ENCODE measurements at places on chromosomes 7 and 10.

DNA sequence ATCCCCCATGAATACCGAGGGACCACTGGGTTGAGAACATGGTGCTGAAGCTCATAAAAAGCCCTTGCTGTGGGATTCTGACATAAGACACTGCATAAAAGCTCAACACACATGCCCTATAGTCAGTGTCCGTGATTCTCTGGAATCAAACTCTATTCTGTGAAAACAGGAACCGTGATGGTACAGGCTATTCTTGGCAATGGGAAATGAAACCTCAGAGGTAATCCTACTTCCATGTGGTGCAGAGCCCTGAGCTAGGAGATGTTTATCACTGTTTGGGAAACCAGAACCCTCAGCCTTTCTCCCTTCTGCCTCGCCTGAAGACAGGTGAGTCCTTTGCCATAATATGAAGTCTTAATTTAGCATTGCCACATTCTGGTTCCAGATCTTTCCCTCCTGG lies 80.8 kb upstream of the PRSS1 start:
- DNase-seq: no peak

- no peak for DNase-seq
Measured at GRCh38 chr7:16883918-16884317, 2.1 kb upstream of the AGR3 start.

GRCh38 chr7:148905093-148905666 lies 21.1 kb upstream of the EZH2 start:
- no peak for DNase-seq

DNA sequence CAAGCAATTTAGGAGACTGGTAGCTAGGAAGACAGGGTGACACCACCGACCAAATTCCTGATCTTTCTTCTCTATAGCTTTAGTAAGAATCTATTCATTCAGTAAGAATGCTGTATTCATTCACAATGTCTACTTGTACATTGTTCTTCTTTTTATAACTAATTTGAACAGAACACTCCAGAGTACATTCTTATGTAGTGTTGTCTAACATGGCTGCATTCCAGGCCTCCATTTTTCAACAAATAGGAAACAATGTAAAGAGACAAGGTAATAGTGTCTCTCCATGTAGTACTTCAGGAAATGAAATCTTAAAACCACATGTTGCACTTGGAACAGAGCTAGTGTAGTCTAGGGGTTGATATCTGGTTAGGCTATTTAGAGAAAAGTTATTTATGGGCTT lies 1.8 kb downstream of the VCL start:
- DNase-seq: no peak

DNA sequence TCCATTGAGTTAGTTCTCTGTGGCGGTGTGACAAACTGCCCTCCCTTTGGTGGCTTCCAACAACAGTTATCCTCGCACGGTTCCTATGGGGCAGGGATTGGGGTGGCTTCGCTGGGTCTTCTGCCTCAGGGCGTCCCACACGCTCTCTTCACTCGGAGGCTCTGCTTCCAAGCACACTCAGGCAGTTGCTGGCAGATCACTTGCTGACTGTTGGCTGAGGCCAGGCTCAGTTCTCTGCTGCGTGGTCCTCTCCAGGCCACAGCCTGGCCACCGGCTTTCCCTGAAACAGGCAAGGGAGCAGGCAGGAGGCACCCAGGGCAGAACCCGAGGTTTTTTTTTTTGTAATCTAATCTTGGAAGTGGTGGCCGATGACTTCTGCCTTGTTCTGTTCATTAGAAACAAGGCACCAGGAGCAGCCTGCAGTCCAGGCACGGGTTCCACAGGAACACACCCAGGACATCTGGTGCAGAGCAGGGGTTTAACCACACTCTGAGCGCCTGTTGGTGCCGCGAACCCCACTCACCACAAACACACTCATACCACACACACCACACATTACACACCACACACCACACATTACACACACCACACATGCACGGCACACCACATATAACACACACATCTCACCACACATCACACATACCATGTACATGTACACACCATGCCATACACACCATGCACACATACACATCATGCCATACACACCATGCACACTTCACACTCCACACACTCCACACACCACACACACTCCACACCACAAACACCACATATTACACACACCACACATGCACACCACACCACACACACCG lies 112.2 kb downstream of the PTPN20 start:
- DNase-seq: no peak

- no peak for DNase-seq
Measured at GRCh38 chr7:95398155-95398940, 2.2 kb upstream of the PON3 start.

DNA sequence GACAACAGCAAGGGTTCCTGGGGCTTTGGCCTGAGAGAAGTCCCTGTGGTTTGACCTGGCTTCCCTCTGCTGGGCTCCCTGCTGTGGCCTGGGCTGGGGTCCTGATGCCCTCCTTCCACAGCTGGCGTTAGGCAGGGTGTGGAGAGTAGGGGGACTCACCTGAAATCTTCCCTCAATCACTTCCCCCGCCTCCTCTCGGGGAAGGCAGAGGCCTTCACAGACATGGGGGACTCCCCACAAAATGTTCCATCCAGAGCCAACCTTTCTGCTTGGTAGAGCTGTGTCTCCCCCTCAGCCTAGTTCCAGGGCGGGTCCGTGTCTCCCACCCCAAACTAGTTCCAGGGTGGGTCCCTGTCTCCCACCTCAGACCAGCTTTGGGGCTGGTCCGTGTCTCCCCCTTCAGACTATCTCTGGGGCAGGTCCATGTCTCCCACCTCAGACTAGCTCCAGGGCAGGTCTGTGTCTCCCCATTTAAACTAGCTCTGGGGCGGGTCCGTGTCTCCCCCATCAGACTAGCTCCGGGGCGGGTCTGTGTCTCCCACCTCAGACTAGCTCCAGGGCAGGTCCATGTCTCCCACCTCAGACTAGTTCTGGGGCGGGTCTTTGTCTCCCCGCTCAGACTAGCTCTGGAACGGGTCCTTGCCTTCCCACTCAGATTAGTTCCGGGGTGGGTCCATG lies 2.2 kb downstream of the PVRIG start:
- DNase-seq: no peak

DNA sequence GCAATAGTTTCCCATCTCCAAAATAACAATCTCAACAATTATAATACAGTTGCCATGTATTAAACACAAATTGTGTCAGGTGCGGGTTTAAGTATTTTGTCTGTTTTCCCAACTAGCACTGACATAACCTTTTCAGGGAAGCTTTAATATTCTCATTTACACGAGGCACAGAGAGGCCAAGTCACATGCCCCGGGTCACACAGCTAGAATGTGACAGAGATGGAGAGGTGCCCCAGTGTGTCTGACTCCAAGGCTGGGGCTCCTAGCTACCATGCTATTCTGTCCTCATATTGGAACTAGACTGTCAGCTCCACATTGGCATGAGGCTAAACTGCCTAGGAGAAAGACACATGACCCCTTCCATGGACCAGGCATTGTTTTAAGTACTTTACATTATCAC lies 77.2 kb downstream of the COL13A1 start:
- no peak for DNase-seq

GRCh38 chr7:85415743-85416142 lies 228.9 kb upstream of the SEMA3D start:
- DNase-seq: no peak

DNA sequence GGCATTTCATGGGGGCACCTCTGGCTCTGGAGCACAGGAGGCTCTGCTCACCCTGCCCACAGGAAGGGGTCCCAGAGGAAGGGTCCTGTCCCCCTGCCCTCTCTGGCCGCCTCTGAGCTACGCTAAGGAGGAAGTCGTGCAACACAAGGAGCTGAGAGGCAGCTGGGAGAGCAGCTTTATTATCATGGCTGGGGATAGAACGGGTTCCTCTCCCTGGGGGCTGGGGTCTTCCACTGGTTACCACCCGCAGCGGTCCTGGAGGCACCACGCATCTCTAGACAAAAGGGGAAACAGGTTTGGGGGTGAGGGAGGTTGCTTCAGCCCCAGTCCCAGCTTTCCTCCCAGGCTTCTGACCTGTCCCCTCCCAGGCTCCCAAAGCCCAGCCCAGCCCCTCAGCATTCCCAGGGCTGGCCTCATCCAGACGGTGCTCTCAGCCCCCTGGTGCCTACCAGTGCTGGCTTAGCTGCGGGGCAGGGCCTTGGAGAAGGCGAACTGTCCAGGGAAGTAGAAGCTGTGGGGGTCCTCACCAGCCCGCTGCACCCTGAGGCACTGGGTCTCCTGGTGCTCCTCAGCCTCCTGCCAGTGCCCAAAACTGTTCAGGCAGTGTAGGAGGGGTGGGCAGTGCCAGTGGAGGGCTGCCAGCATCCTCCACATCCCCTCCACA lies 3.1 kb downstream of the RARRES2 start:
- DNase-seq: no peak

GRCh38 chr10:127679642-127680255 lies 57.2 kb upstream of the FOXI2 start:
- no peak for DNase-seq

DNA sequence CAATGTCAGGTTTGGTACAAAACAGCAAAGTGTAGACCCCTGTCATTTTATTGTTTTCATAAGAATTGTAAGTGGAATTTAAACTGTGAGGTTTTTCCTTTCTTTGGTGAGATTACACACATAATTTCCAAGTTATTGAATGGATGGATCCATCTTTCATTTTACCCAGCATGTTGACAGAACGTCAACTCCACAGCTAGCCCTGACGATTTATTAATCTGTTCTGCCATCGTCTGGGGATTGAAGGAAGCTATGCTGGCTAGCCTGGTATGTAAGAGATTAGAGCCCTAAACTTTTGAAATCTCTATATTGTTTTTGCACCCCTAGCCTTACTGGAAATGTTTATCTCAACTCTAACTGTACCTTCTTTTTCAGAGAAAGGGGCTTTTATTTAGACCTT lies 8.6 kb downstream of the WNT16 start:
- DNase-seq: no peak

- DNase-seq: no peak
Measured at GRCh38 chr10:60348982-60349381, 40.7 kb downstream of the ANK3 start.

GRCh38 chr7:132656846-132657776 lies 80.8 kb upstream of the PLXNA4 start:
- no peak for DNase-seq

DNA sequence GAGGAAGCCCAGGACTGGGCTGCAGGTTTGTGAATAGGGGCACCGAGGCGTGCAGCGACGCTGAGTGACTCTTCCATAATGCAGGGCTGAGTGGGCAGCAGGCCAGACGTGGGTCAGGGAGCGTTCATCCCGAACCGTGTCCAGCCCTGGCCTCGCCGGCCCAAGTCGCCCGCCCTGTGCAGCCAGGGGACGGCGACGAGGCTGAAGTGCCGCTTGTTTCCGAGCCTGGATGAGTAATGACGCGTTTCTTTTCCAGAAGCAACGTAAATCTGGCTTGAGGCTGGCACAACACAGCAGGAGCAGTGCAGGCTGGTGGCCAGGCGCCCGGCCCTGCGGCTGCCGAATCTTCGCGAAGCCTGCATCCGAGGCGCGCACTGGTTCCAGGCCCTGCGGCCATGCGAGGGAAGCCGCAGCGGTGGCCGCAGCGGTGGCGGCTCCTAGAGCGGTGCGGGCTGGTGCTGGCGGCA lies 74.0 kb upstream of the SEC61G start:
- no peak for DNase-seq

DNA sequence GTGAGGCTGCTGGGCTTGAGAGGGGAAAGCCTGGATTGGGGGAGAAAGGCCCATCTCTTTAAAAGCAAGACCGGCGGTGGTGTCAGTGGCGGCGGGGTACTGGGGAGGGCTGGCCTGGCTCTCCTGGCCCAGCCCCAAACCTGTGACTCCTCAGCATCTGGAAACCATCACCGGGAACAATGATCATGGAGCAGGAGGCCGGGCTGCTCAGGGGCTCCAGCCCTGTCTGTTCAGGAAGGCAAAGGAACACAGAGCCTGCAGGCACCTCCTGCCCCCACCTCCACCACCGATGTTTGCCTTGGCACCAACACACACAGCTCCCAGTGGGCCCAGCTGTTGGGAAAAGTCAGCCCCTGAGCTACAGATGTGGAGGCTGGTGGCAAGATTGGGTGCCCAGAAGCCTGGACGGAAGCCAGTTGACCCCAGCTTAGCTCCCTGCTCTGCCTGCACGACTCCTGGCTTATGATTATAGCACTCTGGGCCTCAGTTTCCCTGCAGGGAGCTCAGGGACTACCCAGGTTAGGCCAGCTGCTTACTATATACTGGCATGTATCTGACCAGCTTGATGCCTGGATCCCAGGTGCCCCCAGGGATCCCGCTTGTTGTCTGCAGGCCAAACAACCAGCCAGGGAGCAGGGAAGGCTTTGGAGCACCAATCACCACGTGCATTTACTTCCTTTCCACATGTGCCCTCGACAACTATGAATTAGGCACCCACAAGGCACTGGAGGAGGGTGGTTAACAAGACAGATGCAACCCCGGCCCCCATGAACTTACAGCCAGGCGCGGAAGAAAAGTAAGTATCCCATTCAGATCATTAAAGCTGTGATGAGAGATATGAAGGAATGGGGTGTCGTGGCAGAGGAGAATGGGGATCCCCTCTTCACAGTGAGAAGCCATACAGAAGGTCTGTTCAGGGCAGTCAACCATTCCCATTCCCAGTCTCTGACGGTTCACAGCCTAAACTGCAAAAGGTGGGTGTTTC lies 37.3 kb downstream of the ZCCHC24 start:
- no peak for DNase-seq

- no peak for DNase-seq
Measured at GRCh38 chr10:119859420-119860258, 13.0 kb downstream of the MCMBP start.

DNA sequence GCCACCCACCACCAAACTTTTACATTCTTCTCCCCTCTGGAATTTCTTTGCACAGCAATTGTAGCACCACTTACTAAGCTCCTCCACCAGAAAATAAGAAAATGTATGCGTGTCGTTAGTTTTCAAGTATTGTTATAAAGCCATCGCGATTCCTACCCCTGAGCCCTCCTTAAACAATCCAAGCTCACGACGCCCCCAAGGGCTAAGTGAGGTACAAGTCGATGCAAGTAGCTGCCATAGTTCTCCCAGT lies 1.3 kb downstream of the FRAT2 start:
- DNase-seq: no peak

DNA sequence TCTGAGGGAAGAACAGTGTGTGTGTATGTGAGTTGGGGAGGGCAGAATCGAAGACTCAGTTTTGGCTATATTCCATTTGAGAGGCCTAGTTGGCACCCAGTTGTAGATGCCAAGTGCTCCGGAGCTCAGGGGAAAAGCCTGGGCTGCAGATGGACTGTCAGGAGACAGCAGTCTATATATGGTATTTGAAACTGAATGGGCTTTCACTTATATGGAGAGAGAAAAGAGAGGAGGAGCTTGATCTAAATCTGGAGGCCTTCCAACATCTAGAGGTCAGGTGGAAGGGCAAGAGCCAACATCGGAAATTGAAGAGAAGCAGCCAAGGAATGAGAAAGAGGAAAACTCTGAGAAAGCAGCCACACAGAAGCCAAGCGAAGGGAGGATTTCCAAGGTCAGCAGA lies 350.8 kb upstream of the BMPER start:
- DNase-seq: no peak

- DNase-seq: no peak
Measured at GRCh38 chr10:92800134-92800733, 48.1 kb upstream of the EXOC6 start.

- DNase-seq: peak; percentile 13
Measured at GRCh38 chr10:108544500-108545120, 1378.7 kb downstream of the XPNPEP1 start.

GRCh38 chr7:31309407-31309806 lies 31.1 kb downstream of the NEUROD6 start:
- no peak for DNase-seq
